A549 treated with ZK216348 at 1 μM for 4 hours (cell line): ENCODE measurements at places on chromosomes 1 and 21. TPM values are rescaled to one million over a fixed set of nuclear protein-coding genes. Genes with fewer than 3 reads are reported as not detected.

The CRNN gene
- not detected in 5 replicates for total RNA-seq

The AMPD1 gene
- 0.32 TPM in 1 of 5 replicates, not detected in the others for total RNA-seq

The MIER1 gene
- total RNA-seq = 8.0 to 15.4 TPM (median 11.2 TPM) in 5 replicates

The MIXL1 gene
- total RNA-seq = 0.13 TPM in 1 of 5 replicates, not detected in the others

The AIRE gene
- not detected in 5 replicates for total RNA-seq

The OPTC gene
- not detected in 5 replicates for total RNA-seq

The TNFRSF18 gene
- 0.35 TPM in 1 of 5 replicates, not detected in the others for total RNA-seq
